Suppressor macrophage treated with lipopolysaccharide for 1 hour (primary cell): ENCODE measurements at places on chromosomes 3 and 15.

DNA sequence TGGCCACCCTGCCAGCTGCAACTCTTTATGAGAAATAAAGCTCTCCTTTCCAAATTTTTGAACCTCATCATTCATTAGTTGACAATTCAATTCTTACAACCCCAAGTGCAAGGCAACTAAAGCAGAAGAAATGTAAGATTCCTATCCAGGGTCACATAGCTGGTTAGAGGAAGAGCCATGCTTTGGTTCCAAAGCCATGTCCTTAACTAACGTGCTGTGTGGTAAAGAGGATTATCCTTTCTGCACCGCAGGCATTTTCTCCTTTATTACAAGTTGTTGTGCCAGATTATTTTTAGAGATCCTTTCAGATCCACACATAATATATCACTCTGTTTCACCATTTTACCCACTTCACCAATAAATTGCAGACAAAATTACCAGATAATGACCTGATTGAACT is 36.5 kb downstream of the TM4SF18 start:
- no peak for DNase-seq

GRCh38 chr3:89467898-89468363 is 360.5 kb downstream of the EPHA3 start:
- no peak for DNase-seq

DNA sequence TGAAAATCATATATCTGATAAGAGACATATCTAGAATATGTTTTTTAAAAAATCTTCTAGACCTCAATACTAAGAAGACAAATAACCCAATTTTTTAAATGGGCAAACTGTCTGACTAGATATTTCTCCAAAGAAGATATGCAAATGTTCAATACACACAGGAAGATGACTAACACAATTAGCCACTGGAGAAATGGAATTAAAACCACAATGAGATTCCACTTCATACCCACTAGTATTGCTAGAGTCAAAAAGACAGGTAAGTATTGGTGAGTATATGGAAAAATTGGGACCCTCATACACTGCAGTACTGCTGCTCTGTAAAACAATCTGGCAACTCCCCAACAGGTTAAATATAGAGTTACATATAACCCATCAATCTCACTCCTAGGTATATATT is 33.1 kb upstream of the TOPAZ1 start:
- no peak for DNase-seq

DNA sequence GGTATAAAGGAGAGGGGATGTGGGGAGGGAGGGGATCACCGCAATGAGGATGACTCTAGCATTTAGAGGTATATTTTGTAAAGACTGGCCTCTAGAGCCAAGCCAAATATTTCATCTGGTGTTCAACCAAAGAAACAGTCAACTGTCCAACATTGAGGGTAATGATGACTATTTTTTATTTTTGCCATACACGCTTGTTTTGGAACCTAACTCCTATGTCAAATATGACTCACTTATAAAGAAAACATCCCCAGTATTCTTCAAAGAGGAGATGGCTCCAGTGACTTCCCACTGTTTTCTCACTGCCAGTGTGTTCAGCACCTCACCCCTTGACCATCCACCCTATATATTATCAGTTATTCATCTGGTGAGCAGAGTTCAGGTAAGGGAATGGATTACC is 77.3 kb downstream of the WNT5A start:
- DNase-seq = no peak

- no peak for DNase-seq
Observed at GRCh38 chr15:42691770-42692169, 45.2 kb downstream of the CDAN1 start.

DNA sequence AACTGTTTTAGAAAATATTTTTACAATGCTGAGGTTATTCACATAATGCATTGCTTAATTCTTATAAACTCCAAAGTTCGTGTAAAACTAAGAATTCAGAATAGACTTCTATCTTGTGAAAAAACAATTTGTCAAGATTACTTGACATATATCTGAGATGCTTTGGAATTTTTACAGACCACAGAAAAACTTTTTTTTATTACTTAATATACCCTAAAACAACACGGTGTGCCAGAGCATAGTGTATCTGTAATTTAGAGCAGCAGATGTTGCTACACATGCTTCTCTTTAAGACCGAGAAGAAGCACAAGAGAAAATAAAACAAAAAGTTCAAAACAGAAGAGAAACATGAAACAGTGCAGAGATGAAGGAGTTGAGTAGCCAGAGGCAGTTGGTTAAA is 26.4 kb downstream of the ASB7 start:
- no peak for DNase-seq

DNA sequence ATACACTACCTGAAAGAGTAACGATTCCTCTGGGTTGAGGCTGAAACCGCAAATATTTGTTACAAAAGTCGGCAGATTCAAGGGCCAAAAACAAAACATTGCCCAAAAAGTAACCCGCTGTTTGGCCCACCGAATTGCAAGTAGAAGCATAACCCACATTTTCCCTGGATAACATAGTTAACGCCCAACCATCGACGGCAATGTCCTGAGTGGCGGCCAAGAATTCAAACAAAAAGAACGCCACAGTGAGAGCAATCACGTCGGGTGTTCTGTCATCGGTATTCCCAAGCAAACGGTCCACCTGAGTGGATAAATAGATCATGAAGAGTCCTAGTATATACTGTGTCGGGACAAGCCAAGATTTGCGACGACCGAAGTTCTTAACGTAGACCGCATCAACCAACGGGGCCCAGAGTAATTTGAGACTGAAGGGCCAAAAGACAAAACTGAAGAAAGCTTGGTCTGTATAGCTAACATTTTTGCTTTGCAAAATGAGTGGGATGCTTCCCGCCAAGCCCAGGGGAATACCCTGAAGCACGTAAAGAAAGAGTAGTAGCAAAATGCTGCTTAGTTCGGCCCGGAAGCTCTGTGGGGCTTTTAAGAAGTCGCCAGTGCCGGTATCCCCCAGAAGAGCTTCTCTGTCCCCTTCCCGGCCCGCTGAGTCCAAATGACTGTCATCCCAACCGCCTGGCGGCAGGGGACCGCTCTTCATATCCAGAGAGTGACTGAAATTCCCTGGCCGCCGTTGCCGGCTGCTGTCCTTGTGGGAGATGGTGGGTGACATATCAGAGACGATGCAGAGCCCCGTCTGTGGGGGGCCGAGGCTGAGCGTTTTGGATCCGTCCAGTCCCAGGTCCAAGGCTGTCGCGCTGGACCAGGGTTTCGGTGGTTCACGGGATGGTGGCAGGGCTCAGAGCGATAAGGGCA is 750 bp downstream of the SLC33A1 start:
- DNase-seq = peak; percentile 36
